ELR (cell line): ENCODE measurements at places on chromosomes 5 and 9.

GRCh38 chr5:1726469-1726865, 73.2 kb downstream of the MRPL36 start:
- DNase-seq: no peak

DNA sequence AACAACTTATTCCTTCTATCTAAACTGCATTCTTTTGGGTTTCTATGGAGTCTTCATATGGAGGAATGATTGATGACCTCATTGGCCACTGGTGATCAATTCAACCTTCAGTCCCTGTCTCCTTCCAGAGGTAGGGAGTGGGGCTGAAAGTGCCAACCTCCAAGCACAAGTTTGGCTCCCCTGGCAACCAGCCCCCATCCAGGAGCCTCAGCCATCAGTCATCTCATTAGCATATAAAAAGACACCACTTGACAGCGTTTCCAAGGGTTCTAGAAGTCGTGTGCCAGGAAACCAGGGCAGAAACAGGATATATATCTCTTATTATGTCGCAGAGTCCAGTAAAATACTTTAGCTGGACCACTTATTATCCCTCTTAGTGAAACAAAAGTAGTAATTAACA, 9.8 kb downstream of the SLC31A2 start:
- no peak for DNase-seq

DNA sequence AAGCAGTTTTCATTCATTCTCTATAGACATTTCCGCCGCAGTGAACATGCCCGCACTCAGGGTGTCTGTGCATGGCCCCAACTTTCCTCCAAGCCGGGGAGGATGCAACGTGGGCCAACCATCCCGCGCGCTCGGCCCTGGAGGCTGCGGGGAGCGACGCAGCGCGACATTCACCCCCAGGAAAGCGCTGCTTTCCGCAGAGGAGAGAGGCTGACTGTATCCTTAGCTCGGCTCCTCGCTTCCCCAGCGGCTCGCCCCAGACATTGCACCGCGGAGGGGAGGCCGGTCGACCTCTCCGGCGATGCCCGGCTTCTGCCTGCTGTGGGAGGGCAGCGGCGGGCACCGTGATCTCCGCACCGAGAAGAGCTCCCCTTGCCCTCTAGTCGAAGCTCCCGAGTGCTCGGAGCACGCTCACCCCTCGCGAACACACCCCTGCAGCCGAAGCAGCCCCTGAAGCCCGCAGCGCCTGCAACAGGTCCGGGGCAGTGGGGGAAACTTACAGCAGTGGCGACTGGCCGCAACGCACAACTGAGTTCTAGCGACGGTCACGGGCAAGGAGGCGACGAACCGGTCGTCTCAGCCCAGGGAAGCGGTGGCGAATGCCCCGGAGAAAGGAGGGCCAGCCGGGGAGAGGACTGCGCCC, 600 bp downstream of the ENC1 start:
- DNase-seq: peak; percentile 61

GRCh38 chr5:123700624-123701287, 188.8 kb downstream of the CSNK1G3 start:
- peak; percentile 92 for DNase-seq

DNA sequence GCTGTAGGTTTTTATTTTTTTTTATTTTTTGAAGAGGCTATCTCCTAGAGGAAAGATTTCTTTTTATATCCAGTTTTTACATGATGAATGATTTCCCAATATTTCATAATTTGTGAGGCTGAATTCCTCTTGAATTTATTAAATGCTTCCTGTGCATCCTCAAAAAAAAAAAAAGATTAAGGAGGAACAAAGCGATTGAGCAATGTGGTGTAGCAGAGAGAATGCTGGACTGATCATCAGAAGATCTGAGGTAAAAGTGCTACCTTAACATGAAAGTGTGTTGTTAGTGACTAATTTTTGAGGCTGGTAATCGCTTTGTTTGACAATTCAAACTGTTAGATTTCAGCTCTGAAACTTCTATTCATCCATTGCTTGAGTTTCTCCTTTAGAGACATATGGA, 125.1 kb downstream of the ESM1 start:
- DNase-seq: no peak
